ENCODE measurements at places on chromosomes 5 and 9.

DNA sequence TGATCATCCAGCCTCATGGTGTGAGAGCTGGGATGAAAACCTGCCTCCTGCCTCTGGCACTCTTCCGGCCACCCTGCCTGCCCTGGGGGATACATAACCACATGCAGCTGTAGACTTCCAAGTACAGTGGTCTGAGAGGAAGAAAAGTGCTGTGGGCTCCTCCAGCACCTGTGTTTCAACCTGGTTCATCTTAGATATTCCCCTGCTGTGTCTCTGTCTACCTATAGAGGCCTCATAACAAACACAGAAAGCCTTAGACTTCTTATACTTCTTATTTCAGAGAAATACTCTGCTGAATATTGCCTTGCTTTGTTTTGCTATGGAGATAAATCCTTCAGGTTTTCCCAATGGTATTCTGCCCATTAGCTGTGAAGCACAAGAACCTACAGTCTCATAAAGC, 19.6 kb upstream of the TNFAIP8 start:
- no peak for DNase-seq

- DNase-seq, result no peak
Measured at GRCh38 chr5:170581211-170581610, 77.4 kb downstream of the KCNIP1 start.

- DNase-seq, result no peak
Measured at GRCh38 chr5:19630876-19631275, 357.1 kb downstream of the CDH18 start.

DNA sequence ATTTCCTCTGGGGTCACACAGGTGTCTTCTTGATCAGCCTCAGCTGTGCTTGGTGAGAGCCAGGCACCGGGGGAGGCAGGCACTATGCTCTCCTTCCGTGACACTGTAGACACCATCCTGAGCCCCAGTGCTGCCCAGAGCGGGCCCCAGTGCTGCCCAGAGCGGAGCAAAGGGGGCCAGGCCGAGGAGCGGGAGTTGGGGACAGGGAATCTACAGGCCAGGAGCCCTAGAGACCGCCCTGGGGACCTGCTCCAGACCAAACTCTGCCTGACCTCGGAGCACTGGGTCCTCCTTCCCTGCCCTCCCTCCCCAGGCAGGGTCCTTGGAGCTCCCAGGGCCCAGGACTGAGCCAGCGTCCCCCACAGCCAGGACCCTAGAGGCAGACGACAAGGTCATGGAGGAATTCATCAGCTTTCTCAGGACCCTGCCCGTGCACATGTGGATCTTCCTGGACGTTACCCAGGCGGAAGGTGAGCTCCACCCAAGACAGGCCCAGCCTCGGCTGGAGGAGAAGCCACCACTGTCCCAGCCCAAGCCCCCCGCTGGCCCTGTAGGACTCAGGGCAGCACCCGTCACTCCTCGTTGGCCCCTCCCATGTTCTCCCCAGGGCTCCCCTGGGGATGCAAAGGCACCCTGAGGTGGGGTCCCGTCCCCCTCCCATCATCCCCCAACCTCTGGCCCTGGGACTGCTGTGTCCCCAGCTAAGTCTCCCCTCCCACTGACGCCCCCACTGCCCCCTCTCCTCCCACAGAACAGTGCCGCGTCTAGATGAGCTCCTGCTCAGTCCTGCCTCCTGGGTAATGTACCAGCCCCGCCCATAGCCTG, 30.2 kb downstream of the PAEP start:
- no peak for DNase-seq

DNA sequence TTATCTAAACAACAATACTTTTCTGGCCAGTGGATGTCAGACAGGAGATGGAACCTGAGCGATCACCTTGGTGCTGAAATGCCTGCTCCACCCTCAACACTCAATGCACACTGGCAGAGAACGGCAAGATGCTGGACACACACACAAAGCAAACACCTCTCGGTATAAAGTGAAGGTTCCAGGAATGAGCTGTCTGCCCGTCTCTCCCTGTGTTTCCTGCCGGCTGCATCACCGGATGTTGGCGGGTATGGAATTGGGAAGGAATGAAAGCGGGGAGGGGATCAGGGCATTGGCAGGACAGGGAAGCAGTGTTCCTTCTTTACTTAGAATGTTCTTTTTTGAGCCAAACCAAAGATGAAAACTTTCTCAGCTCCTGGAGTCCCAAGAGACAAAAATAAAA, 59.2 kb downstream of the MED10 start:
- DNase-seq, result no peak

- no peak for DNase-seq
Measured at GRCh38 chr5:61719124-61719523, 387.1 kb downstream of the ZSWIM6 start.

- no peak for DNase-seq
Measured at GRCh38 chr5:169139480-169140050, 161.4 kb downstream of the SLIT3 start.

GRCh38 chr5:31487506-31487905, 44.4 kb downstream of the DROSHA start:
- DNase-seq, result no peak

- no peak for DNase-seq
Measured at GRCh38 chr5:142915813-142916424, 145.7 kb downstream of the ARHGAP26 start.

- DNase-seq, result no peak
Measured at GRCh38 chr5:29054282-29054681, 2015.9 kb upstream of the CDH9 start.

DNA sequence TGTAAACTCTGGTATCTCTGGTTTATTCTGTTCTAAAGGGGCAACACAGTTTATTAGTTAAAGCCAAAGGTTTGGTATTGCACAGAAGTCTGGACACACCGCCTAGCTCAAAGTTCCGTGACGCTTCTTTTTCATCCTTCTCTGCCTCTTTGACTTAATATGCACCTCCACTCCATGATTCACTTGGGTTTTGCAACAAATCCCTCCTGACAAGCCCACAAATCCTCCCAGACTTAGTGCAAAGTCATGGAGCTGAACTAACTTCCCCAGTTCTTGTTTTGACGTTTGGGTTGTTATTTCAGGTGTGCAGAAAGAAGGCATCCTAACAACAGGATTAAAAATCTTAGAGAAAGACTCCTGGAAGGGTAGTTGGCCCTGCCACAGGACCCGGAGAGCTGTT, 441.6 kb upstream of the DMAC1 start:
- DNase-seq, result no peak

- DNase-seq, result no peak
Measured at GRCh38 chr5:107072967-107073366, 597.8 kb downstream of the EFNA5 start.

- no peak for DNase-seq
Measured at GRCh38 chr5:72883850-72884249, 67.4 kb downstream of the TNPO1 start.

DNA sequence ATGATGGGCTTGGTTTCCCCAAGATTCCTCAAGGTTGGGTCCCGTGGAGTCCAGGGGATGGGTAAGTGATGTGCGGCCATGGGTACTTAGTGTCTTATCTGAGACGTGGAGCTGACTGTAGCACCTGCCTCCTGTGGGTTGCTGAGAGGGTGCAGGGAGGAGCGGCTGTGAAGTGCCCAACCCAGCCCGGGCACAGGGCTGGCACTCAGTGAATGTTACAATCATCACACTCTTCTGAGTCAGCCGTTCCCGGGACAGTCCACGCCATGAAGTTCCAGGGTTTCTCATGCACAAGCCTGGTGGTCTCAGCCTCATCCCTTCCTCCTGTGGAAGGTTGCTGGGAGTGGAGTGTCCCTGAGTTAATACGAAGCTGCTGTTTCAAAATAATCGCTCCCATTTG, 29.1 kb downstream of the NTNG2 start:
- no peak for DNase-seq

GRCh38 chr9:105280691-105281090, 36.2 kb downstream of the SLC44A1 start:
- no peak for DNase-seq

GRCh38 chr5:117953272-117953671, 1035.1 kb downstream of the DTWD2 start:
- no peak for DNase-seq

GRCh38 chr9:33105959-33106358, 29.5 kb upstream of the SMU1 start:
- no peak for DNase-seq

DNA sequence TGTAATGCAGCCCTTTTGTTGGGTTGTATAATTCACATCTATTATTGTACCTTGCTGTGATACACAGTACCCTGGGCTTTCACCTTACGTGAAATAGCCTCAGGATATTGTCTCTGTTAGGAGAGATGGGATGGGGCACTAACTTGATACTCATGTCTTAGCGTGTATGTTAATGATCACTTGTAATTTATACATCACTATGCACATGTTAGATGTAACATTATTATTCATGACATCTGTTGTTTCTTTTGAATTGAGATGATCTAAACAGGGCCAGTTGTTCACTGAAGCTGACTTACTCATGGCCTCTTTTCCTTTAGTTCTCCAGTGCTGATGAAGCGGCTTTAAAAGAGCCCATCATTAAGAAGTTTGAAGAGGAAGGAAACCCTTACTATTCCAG, 65.2 kb downstream of the MCCC2 start:
- no peak for DNase-seq

- no peak for DNase-seq
Measured at GRCh38 chr9:76595645-76596044, 136.7 kb downstream of the GCNT1 start.

GRCh38 chr5:158461240-158461854, 602.4 kb upstream of the CLINT1 start:
- no peak for DNase-seq

- no peak for DNase-seq
Measured at GRCh38 chr5:148469501-148469935, 85.8 kb downstream of the FBXO38 start.

DNA sequence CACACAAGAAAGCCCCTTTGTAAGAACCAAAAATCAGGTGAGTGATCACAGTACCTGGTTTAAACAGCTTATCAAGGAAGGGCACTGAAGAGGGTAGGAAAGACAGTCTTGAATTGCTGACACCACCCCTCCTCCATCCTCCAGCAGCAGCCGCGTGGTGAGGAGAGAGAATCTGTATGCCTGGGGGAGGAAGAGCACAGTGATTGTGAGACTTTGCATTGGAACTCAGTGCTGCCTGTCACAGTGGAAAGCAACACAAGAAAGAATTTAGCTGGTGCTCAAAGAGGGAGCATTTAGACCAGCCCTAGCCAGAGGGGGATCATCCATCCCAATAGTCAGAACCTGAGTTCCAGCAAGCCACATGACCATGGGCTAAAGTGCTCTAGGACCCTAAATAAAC, 11.6 kb upstream of the STX17 start:
- DNase-seq, result no peak

DNA sequence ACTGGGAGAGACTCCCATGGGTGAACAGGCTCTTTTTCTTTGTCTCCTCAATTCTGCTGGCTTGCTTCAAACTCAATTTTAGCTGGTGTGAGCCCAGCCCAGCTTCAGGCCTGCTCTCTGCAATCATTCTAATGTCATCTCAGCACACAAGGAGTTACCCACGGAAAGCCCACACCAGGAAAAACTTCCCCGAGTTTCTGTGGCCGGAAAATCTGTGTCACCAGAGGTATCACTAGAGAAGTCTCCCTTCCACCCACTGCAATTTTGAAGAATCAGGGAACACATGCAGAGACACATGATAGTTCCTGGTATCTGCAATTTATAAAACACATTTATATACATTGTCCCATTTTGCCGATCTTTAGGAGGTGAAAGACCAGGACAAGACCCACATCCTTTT, 13.5 kb upstream of the NDFIP1 start:
- DNase-seq, result no peak

DNA sequence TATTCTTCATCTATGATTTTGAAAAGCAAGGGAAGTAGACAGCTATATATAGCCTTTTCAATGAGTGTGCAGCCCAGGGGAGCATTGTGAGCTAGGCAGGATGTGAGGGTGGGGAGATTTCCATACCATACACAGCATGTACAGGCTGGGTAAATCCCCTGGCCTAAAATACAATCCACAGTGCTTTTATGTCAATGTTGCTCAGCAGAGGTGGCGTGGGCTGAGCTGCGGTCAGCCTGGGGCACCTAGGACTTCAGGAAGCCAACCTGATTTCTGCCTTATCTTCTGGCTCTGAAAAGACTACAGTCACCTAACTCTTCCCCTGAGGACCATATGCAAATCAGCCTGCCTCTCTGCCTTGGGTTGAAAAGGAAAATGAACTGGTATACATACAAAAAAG, 6.3 kb upstream of the GARIN3 start:
- peak; percentile 47 for DNase-seq

DNA sequence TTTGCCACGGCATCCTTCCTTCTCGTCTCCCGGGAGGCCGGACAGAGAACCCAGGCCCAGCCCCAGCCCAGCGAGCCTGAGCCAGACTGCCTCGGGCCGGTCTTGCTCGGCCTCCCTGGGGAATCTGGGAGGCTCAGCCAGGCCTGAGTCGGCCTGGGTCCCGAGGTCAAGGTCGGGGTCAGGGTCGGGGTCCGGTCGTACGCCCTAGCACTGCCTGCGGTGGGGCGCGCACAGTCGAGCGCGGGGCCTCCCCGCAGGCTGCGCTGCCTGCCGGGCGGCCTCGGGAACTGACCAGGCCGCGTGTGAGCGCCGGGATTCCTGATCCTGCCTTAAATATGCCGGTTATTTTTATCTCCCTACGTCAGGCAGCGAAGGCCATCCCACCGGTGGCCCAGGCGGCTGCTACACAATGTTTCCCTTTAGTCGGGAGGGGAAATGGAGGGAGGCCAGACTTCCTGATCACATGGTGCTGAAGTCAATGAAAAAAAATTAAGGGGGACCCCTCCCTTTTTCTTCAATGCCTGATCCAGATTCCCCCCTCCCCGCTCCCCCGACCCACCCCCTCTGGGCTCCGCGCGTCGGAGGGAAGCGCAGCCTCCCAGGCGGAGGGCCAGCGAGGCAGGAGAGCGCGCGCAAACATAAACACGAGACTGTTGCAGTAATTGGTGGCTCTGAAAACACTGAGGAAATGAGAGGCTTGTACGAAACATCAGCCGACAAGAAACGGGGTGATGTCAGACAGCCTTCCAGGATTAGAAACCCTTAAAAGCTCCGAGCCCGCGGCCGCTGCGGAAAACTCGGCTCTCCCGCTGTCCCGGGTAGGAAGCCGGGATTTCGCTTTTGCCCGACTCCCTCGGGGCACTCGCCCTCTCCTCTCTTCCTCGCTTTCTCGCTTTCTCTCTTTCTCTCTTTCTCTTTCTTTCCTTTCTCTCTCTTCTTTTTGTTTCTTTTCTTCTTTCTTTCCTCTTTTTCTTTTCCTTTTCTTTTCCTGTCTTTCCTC, 148.2 kb upstream of the KLF4 start:
- no peak for DNase-seq

GRCh38 chr5:42242210-42242609, 181.0 kb upstream of the GHR start:
- no peak for DNase-seq

- DNase-seq, result no peak
Measured at GRCh38 chr5:148484651-148485050, 100.9 kb downstream of the FBXO38 start.

DNA sequence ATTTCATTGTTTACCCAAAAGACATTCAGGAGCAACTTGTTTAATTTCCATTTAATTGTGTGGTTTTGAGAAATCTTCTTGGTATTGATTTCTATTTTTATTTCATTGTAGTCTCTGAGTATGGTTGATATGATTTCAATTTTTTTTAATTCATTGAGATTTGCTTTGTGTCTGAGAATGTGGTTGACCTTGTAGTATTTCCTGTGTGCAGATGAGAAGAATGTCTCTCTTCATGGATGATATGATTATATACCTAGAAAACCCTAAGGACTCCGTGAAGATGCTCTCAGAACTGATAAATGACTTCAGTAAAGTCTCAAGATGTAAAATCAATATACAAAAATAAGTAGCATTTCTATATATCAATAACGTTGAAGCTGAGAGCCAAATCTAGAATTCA, 202.4 kb upstream of the CDH9 start:
- no peak for DNase-seq

GRCh38 chr5:95080030-95080429, 204.9 kb downstream of the MCTP1 start:
- DNase-seq, result no peak

All from activated effector memory CD4-positive, alpha-beta T cell treated with Interleukin-2 at 50 U/mL for 16 hours (primary cell).